NCI-H187 treated with DMSO at 0.1 percent for 48 hours (cell line): ENCODE measurements at places on chromosomes 12 and 14.

GRCh38 chr12:54425702-54426101, 6.6 kb upstream of the ITGA5 start:
- DNase-seq = no peak

DNA sequence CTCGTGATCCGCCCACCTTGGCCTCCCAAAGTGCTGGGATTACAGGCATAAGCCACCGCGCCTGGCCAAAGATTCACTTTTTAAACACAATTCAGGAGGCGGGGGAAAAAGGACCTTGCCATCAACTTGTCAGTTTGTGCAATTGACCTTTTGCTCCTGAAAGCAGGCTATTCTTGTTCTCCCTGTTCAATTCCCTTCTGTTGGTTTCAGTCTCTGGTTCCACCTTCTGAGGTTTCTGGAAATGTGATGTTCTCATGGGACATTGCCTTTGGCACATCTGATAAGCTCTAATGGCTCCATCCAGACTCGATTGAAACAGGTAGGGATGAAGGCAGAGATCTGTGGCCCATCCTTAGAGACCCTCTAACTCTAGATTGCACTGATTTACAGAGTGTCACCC, 17.9 kb upstream of the CCDC85C start:
- DNase-seq = no peak

DNA sequence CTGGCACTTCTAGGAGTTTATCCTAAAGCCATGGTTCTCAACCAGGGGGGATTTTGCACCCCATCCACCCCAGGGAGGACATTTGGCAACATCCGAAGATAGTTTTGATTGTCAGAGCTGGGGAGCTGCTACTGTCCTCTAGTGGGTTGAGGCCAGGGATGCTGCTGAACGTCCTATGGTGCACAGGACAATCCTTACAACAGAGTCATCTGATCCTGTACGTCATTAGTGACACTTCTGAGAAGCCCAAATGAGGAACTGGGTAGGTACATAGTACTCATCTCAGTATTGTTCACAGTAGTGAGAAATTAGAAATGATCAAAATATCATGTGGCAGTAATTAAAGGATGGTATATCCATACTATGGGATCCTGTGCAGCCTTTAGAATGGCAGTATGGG, 185.1 kb downstream of the CHST11 start:
- no peak for DNase-seq

- no peak for DNase-seq
These were observed 12.9 kb upstream of the FAM181A start for GRCh38 chr14:93914278-93914677.

GRCh38 chr14:30585204-30585603, 26.2 kb downstream of the G2E3 start:
- DNase-seq = no peak

DNA sequence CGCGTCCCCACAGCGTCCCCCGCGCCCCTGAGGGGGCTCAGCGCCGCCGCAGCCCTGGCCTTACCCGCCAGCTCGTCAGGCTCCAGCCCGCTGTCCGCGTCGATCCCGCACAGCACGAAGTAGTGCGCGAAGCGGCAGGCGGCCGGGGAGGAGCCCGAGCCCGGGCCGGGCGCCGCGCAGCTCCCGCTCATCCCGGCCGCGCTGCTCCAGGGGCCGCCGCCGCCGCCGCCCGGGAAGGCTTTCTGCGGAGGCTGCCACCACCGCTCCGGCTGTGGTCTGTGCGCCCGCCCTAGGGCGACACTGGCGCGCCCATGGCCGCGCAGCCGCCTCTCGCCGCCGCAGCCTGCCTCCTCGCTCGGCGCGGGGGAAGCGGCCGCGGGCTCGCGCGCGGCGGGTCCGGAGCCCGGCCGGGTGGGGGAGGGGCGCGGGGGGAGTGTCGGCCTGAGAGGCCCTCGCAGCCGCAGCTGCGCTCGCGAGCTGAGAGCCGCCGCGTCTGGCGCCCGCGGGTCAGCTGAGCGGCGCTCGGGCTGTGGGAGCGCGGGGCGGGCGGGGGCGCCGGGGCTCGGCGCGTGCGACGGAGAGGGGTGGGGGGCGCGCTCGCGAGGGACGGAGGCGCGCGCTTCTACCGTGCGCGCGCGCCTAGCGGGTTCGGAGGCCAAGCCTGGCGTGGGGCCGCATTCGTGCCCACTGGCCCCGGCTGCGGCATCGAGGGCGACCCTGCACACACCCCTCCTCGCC, at the start of gene DENND5B:
DENND5B (minus strand) TSS at position 495 of the 738 bp plus-strand sequence; CDS start at position 191, 304 bp downstream.
- no peak for DNase-seq

- DNase-seq = no peak
These were observed 243.0 kb upstream of the DIO3 start for GRCh38 chr14:101318271-101318670.

DNA sequence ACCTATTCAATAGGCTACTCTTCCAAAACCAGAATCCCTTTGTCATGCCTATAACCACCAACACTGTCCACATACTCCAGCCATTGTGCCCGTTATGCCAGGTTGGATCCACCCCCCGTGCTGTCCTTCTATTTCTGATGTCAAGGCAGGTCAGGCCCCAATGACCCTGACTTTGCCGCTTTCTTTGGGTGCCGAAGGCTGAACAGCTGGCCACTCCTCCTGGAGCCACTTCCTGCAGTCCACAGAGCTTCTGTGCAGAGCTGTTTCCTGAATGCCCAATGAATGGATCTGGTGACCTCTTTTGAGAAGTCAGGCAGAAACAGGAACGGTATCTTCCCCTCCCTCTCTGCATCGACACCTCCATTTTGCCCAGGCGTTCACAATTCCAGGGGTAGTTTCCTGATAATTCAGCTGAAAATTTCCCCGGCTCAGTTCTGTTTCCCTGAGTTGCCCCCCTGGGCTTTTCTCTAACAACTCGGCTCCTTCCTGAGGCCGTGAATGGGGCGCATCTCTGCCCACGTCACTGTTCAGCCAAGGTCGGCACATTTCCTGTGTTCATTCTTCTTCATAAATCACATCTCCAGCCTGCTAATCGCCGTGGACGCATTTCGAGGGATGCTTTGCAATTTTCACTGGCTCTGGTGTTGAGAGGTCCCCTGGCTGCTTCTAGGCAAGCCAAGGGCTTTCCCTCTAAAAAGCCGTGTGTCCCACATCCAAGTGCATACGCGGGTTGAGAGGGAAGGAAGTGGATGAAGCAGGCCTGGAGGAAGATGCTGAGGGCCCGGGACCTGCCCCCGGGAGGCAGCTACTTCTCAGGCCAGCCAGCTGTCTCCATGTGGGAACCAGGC, 86.5 kb downstream of the PAPOLA start:
- no peak for DNase-seq

DNA sequence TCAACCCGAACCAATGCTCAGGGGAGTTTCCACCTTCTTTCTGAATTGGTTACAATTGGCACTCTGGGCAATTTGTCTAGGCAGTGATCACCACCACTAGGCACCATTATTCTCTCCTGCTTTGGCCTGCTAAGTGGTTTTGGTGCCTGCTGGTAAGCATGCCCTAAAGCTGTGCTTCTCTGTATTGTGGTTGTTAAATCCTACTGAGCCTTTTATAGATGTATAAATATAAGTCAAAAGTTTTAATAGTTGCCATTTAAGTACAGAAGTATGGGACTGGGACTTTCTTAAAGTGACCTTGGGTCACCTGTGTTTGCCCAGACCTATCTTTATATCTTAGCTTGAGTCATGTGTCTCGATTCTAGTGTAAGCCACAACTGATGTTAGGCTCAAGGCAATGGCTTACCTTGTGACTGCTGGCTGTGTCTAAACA, 475.9 kb downstream of the SLC16A7 start:
- no peak for DNase-seq

DNA sequence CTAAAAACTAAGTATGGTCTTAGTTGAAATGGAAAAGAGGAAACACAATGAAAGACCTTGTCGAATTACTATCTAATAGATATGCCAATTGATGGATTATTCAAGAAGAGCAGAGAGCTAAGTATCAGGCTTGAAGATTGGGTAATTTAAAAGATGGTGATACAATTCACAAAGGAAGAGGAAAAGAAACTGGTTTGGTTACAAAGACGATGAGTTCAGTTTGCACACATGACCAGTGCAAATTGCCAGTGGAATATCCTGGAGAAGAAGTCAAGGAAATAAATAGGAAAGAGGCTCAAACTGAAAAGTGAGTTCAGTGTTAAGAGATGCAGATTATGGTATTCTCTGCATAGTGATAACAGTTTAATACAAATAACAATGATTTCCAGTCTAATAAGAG, 2.5 kb upstream of the RAP1B start:
- no peak for DNase-seq

DNA sequence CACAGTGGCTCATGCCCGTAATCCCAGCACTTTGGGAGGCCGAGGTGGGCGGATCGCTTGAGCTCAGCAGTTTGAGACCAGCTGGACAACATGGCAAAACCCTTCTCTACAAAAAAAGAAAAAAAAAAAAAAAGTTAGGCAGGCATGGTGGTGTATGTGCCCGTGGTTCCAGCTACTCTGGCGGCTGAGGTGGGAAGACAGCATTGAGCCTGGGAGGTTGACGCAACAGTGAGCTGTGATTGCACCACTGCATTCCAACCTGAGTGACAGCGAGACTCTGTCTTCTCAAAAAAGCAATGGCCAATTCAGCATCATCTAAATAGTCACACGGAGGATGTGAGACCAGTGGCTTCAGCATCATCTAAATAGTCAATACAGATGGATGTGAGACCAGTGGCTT, 10.4 kb upstream of the SAMD4A start:
- no peak for DNase-seq

GRCh38 chr12:102050660-102051430, 10.9 kb downstream of the WASHC3 start:
- no peak for DNase-seq

- DNase-seq = no peak
These were observed 18.8 kb upstream of the BMP4 start for GRCh38 chr14:53975444-53975843.

DNA sequence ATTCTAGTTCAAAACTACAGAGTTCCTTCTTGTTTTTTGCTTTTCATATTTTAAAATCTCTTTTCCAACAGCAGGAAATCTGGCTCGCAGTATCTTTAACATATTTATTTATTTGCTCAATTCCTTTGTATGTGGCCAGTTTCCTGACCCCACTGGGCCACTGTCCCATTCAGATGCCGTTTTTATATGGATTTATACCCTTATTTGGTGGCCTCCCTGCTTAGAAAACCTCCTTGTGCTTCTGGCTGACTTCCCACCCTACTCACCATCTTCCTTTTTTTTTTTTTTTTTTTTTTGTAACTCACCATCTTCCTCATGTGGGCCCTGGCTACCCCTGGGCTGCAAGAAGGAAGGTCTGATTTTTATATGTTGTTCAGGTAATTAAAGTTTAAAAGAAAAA, 53.9 kb downstream of the TTLL5 start:
- no peak for DNase-seq

DNA sequence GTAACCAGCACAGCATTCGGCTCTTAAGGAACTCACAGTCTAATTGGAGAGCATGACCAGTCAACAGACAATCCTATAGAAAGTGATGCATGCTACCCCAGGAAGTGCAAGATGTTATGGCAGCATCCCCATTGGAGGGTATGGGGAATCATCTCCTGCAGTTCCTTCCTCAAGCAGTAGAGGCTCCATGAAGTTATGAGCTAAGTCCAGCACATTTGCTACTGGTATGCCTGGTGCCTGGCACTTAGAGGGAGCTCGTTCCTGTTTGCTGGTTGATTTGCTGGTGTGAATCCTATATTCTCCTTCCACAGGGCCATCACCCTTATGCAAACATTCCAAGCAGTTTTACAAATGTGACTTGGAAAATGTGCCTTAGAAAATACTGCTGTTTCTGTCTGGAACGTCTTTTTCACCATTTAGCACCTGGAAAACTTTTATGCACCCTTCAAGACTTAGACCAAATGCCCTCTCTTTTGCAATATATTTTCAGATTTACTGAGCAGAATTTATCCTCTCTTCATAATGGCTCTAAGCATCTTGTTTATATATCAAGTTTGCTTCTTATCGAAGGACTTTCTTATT, 136.1 kb upstream of the WSCD2 start:
- peak; percentile 26 for DNase-seq

DNA sequence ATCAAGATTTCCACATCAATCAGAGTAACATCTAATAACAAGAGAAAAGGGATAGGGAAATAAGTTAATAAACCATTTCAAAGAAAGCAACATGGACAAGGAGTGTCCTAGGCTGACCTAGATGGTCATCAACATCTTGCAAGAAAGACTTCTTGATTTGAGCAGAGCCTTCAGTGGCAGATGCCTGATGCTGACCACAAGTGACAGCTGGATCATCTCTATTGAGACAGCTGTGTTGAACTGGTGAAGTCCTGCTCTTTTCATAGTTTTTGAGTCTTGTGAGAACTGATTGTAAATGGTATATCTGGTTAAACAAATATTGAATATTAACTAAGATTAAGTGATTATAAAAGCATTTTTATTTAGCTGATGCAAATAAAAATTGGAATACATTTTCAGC, 1083.6 kb upstream of the LRFN5 start:
- no peak for DNase-seq

GRCh38 chr12:10615532-10615931, 2.1 kb upstream of the MAGOHB start:
- DNase-seq = no peak

GRCh38 chr14:95361373-95362137, 41.8 kb upstream of the CLMN start:
- no peak for DNase-seq

DNA sequence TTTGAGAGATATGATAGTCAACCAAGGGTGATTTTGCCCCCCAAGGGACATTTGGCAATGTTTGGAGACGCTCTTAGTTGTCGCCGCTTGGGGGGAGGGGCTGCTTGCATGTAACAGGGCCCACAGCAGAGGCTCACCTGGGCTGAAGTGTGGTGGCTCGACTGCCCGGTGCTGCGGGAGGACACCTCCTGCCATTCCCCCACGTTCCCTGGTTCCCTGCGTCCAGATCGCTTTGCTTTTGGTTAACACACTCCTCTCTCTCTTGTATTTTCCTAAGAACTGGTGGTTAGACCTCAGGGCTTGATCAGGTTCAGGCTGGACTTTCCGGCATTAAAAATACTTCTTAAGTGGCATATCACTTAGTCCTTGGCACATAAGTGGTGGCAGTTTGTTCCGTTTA, 18.9 kb downstream of the PPP2R5C start:
- DNase-seq = no peak

- no peak for DNase-seq
These were observed 201.7 kb upstream of the PLXNC1 start for GRCh38 chr12:93946542-93947150.

GRCh38 chr12:45794422-45794821, 64.9 kb downstream of the ARID2 start:
- DNase-seq = no peak

DNA sequence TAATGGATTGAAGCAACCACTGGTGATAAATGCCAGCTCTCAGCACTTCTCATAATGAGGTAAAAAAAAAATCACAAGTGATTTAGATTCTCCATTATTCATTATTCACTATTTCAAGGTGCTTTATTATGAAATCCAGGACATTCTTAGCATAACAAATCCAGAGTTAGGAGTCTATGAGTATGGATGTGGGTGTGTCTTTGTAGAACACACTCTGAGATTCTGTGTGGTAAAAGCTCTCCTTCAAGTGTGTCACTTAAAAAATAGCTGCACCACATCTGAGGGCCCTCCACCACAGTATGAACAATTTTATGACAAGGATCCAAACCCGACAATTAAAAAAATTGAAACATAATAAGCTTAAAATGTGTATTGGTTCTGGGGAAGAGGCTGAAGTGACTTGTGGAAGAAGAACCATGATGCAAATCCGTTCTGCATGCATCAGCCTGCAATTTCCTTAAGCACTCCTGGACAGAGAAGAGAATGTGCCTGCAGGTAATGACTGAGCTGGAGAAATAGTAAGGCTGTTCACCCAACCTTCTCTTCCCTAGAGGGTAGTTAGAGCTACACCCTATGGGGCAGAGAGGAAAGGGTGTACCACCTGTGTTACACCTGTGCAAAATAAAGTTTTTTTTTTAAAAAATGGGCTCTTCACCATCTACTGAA, 488.5 kb upstream of the MGAT4C start:
- DNase-seq = peak; percentile 29
